Glutamatergic neuron (in vitro differentiated cells): ENCODE measurements at places on chromosomes 5 and 9. TPM values are rescaled to one million over a fixed set of nuclear protein-coding genes. Genes with fewer than 3 reads are reported as not detected.
A peak's percentile ranks its signal among the peaks of the same experiment; 100 is the strongest.

Gene TICAM2
- 0.42 TPM for total RNA-seq

Gene ABITRAM
- 5.5 TPM for total RNA-seq

- DNase-seq, result no peak
These were observed 107.3 kb downstream of the DOCK2 start for GRCh38 chr5:169744336-169744735.

DNA sequence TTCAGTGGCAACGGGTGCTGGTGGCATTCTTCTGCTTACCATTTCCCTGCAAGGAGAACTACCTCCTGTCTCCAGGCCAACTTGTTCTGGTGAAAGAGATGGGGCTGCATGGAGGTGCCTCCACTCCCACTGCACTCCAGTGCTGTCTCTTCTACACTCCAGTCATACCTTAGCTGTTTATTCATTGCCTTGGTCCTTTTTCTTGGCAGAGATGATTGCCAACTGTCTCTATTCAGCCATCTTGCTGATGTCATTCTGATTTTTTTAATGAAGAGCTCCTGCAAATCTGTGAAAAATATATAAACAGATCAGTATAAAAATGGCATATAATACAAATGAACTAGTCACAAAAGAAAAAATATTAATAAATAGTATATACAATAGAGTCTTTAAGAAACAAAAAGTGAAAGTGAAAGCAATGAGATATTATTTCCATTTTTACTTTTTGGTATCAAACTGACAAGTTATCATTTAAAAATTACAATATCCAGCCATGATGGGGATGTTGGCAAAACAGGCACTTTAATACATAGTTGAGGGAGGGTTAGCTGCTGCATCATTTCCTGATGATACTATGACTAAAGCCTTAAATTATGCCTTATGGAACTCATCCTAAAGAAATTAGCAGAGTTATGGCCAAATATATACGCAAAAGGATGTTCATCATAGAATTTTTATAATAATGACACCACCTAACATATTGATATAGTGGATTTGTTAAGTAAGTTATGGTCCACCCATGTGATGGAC, 109.4 kb downstream of the CARTPT start:
- no peak for DNase-seq

DNA sequence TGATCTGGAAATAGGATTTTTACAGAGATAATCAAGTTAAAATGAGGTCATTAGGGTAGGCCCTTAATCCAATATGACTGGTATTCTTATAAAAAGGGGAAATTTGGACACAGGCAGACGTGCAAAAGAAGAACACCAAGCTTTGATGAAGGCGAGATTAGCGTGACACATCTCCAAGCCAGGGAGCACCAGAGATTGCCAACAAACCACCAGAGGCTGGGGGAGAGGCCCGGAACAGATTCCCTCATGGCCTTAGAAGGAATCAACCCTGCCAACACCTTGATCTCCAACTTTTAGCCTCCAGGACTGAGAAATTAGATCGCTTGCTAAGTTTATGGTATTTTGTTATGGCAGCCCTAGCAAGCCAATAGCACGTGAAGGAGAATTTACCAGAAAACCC, 10.8 kb upstream of the ARSI start:
- DNase-seq, result no peak

GRCh38 chr5:136730426-136730825, 365.1 kb upstream of the TRPC7 start:
- DNase-seq, result no peak

GRCh38 chr5:139690064-139690802, 42.1 kb downstream of the CXXC5 start:
- DNase-seq, result no peak

GRCh38 chr9:26856413-26857032, 36.1 kb downstream of the CAAP1 start:
- peak; percentile 35 for DNase-seq

- peak; percentile 27 for DNase-seq
These were observed 35.3 kb upstream of the HSPA9 start for GRCh38 chr5:138610415-138610917.

DNA sequence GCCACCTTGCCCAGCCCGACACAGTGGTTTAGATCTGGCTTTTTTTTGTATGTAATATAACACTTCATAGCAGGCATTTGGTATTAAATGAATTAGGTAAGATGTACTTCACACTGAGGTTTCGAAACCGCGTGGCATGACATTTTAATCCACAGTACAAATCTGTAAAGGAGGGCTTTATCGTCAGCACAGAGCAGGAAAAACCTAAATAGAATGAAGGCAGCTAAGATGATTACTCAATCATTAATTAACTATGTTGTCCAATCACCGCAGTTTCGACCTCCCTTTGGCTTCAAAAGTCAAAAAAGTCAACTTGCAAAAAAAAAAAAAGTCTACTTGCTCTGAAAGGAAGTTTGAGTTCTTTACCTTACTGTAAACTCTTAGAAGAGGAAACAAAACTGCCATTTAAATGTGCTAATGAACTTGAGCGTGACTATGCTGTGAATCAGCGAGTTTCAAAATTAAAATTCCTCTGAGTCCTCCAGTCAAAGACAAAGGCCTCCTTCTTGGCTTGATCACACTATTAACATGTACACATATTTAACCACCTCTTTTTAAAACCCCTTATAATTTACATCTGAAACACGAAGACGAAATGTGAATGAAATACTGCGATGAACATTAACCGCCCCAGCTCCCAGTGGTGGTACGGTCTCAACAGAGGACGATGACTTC, 698 bp upstream of the SEC24A start:
- no peak for DNase-seq

- DNase-seq, result no peak
These were observed 34.4 kb upstream of the SSBP2 start for GRCh38 chr5:81785322-81785721.

- DNase-seq, result no peak
These were observed 247.3 kb downstream of the BRINP1 start for GRCh38 chr9:119121899-119122298.

GRCh38 chr9:27125936-27126335, 16.9 kb downstream of the TEK start:
- no peak for DNase-seq

DNA sequence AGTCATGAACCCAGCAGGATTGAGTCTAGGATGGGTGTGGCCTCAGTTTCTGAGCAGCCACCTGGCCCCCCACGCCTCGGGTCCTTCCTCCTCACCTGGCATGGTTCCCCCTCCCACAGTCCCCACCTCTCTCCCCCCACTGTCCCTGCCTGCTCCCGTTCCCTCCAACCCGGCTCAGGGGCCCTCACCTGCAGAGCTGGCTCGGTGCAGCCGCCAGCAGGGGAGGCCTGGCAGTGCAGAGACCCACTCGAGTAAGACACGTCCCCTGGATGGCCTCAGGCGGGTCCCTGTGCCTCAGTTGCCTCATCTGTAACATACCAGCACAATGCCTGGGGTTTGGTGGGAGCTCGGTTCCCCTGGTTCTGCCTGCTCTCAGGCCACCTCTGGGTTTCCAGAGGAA, 66.2 kb downstream of the NEK6 start:
- DNase-seq, result no peak

- DNase-seq, result no peak
These were observed 59.2 kb upstream of the CPEB4 start for GRCh38 chr5:173828952-173829351.

- DNase-seq, result peak; percentile 61
These were observed 15.9 kb upstream of the SYNPO start for GRCh38 chr5:150624334-150625163.

GRCh38 chr5:56366986-56367385, 133.9 kb upstream of the ANKRD55 start:
- no peak for DNase-seq

Gene LMX1B
- 0.27 TPM for total RNA-seq

GRCh38 chr9:113341712-113342410, 1.8 kb upstream of the WDR31 start:
- no peak for DNase-seq

DNA sequence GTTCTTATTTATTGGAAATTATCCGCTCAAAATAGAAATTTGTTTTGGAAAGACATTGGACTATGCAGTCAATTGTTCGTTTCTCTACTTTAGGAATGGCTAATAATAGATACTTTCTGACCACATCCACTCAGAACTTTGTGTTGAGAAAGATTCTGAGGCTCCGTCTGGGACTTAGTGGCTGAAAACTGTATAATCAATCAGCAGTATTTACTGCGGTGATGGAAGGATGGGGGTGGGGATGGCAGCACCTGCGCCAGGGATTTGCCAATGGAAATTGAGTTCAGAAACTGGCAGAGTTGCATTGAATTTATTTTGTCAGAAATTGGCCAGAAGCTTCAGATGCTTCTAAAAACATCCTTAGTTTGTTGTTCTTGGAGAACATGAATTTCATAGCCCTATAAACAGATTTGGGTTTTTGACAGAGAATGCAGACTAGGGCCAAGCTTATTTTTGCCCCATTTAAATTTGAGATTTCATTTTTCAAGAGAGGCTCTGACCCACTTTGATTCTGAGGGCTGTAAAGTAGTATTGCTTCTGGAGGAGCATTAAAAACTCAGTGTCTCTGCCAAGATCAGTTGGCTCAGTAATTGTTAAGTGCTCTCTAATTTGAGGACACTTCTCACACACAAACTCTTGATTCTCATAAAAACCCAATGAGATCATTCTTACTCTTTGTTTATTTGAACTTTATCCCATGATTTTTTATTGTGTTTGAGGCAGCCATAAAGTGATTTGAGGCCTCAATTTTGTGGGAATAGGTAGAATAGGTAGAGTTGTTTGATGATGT, 215.1 kb downstream of the CD180 start:
- no peak for DNase-seq

DNA sequence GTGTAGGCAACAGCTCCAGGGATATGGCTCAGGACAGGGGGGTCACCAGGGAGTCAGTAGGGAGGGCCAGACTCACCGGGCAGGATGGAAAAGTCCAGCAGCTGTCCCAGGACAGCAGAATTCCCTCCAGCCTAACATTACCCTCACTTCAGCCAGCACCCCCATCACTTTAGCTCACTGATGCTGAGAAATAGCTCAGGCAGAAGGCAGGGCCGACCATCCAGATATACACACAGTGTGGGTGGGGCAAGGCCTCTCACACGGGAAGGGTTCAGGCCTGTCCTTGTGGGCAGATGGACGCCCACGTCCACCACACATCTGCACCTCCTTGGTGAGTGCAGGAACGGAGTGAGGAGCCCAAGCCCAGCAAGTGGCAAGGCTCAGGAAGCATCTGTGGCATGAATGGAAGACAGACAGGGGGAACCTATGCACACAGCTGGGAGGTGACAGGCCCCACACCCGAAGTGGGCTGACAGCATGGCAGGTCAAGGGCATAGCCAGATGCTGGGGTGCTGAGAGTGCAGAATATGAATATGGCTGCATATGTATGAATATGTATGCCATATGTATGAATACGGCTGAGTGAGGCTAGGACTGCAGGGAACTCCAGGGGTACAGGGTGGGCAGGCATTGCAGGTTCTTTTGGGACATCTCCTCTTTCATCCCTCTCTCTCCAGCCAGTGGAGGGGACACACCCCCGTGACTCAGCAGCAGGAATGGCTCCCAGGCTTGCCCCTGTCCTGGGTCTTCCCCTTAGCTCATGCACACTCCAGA, 17.0 kb downstream of the BICD2 start:
- DNase-seq, result no peak

Gene ALDH7A1
- 85.9 TPM for total RNA-seq

DNA sequence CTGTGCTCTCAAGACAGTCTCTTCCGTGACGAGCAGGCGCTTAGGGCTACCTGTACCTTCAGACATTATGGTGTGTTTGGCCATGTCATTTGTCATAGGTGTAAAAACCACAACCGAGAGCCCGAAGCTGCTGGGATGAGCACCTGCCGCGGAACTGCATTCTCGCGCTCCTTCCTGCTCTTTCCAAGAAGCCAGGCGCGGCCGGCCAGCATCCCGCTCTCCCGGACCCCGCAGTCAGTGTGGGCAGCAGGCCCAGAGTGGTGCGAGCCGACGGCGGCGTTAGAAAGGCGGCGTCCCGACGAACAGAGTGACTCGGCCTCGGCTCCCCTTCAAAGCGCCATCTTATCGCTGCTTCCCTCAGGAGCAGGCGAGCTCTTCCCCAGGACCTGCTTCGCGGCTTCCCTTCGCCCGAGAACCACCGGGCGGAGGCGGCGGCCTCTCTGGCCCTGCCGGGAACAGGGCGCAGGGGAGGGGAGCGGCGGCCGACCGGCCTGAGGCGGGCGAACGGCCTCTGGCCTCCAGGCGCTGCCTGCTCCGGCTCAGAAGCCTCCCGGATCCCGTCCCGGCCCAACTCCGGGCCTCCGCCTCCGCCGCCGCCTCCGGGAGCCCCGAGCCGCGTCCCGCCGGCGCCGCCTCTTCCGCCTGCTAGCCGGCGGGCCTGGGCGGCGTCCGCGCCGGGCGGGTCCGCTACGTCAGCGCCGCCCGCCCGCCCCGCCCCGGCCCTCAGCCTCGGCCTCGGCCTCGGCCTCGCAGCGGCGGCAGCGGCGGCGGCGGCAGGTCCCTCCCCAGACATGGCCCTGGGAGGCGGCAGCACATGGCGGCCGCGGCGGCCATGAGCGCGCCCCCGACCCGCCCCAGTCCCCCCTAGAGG, at the start of gene FAM120A:
Gene FAM120A, plus strand, starts transcription at position 741 of the 871 bp plus-strand sequence. CDS start 231 bp downstream, outside the sequence.
- DNase-seq, result peak; percentile 70

Gene GFI1B
- not detected for total RNA-seq

Gene GPR107
- total RNA-seq, result 48.2 TPM

GRCh38 chr5:180338001-180338707, 15.0 kb downstream of the GFPT2 start:
- DNase-seq, result no peak

DNA sequence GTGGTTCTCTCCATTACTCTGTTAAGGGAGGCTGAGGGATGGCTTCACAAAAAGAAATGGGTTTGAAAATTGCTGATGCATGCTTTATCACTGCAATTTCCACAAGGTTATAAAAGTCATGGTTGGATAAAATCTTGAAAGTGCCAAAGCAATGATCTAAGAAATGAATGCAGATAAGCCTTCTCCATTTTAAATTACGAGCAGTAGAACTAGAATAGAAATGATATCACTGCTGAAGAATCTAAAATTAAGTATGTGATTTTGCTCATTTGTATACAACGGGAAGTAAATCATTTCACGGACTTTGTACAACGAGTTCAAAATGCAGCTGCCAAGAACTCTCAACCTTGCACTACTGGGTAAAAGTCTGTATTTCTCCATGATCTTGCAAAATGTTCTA, 299.0 kb downstream of the PRELID2 start:
- no peak for DNase-seq

GRCh38 chr5:135472141-135472540, 20.0 kb upstream of the TIFAB start:
- DNase-seq, result no peak

GRCh38 chr5:61586096-61587084, 254.3 kb downstream of the ZSWIM6 start:
- DNase-seq, result no peak

- DNase-seq, result no peak
These were observed 3.4 kb downstream of the LRRC8A start for GRCh38 chr9:128885376-128885775.

- DNase-seq, result no peak
These were observed 34.1 kb upstream of the SLC9A3 start for GRCh38 chr5:558326-558725.

DNA sequence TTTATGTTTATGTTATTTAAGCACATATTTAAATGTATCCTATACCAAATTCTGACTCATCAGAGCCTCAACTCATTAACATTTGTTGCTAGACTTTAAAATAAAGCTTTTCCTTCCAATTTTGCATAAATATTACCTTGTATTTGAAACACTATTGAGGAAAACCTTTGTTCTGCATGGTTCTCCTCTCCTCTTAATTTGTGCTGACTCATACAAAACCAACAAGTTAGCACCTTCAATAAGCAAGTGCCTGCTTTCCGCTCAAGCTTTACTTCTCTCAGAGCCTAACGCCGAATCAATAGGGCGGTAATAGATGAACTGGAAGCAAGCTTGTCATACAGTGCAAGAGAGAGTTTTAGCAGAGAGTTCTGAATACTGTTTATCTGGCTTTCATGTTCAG, 7.9 kb downstream of the AMACR start:
- DNase-seq, result no peak

Gene GABRA1
- total RNA-seq, result not detected

GRCh38 chr9:130140706-130141105, 31.5 kb upstream of the NCS1 start:
- DNase-seq, result no peak
